HepG2 (cell line): ENCODE measurements at places on chromosomes 11 and 22. TPM values are rescaled to one million over a fixed set of nuclear protein-coding genes. Genes with fewer than 3 reads are reported as not detected.

The PTPN5 gene
- not detected in 2 replicates for total RNA-seq

The TMPRSS4 gene
- not detected in 2 replicates for total RNA-seq

The GRK3 gene
- total RNA-seq, result 16.7 and 23.6 TPM in 2 replicates

The PLAAT4 gene
- total RNA-seq, result 1.00 and 1.6 TPM in 2 replicates

The GDPD4 gene
- not detected in 2 replicates for total RNA-seq

The MPPED2 gene
- total RNA-seq, result not detected in 2 replicates

The PMM1 gene
- total RNA-seq, result 17.8 and 23.0 TPM in 2 replicates

The GVQW3 gene
- total RNA-seq, result 2.9 and 5.6 TPM in 2 replicates

The CNTN5 gene
- not detected in 2 replicates for total RNA-seq

The SYT8 gene
- 0.60 TPM in 1 of 2 replicates, not detected in the other for total RNA-seq

The SART1 gene
- total RNA-seq, result 18.1 and 22.5 TPM in 2 replicates

The BATF2 gene
- total RNA-seq, result 3.9 and 4.2 TPM in 2 replicates

The TTC36 gene
- 0.40 TPM in 1 of 2 replicates, not detected in the other for total RNA-seq

The NPTXR gene
- 2.5 and 2.6 TPM in 2 replicates for total RNA-seq

The RBX1 gene
- total RNA-seq, result 84.9 and 111 TPM in 2 replicates

The BMAL1 gene
- 4.8 and 5.0 TPM in 2 replicates for total RNA-seq

The GLB1L2 gene
- 0.27 and 0.69 TPM in 2 replicates for total RNA-seq

The MFRP gene
- total RNA-seq, result not detected in 2 replicates

The KDELR3 gene
- total RNA-seq, result 18.9 and 24.2 TPM in 2 replicates

The CD3D gene
- total RNA-seq, result 0.25 and 0.66 TPM in 2 replicates

The RHOD gene
- 0.27 and 0.29 TPM in 2 replicates for total RNA-seq

The NRXN2 gene
- total RNA-seq, result not detected in 2 replicates

The ROBO3 gene
- total RNA-seq, result 0.07 TPM in 1 of 2 replicates, not detected in the other

The GSTT2B gene
- 0.53 and 1.5 TPM in 2 replicates for total RNA-seq

The LRRN4CL gene
- 0.11 TPM in 1 of 2 replicates, not detected in the other for total RNA-seq

The BDNF gene
- 0.02 TPM in 1 of 2 replicates, not detected in the other for total RNA-seq

The OR52H1 gene
- total RNA-seq, result not detected in 2 replicates

The TUB gene
- 5.4 and 5.6 TPM in 2 replicates for total RNA-seq

The CRYBB3 gene
- total RNA-seq, result 0.18 TPM in 1 of 2 replicates, not detected in the other

The LRRC55 gene
- total RNA-seq, result not detected in 2 replicates

The MAFF gene
- 3.1 and 5.4 TPM in 2 replicates for total RNA-seq

The OR51A4 gene
- total RNA-seq, result not detected in 2 replicates

The CHRNA10 gene
- total RNA-seq, result 0.27 and 0.71 TPM in 2 replicates

The MRGPRE gene
- total RNA-seq, result not detected in 2 replicates

The CTSF gene
- total RNA-seq, result not detected in 2 replicates

The OR4D5 gene
- total RNA-seq, result not detected in 2 replicates

The RBM14 gene
- total RNA-seq, result 41.7 and 44.1 TPM in 2 replicates

The LIPT2 gene
- 3.0 and 5.6 TPM in 2 replicates for total RNA-seq

The C11orf42 gene
- total RNA-seq, result not detected in 2 replicates

The HEPHL1 gene
- total RNA-seq, result 0.04 and 0.07 TPM in 2 replicates

The BCR gene
- 33.6 and 35.4 TPM in 2 replicates for total RNA-seq

The TMA7B gene
- not detected in 2 replicates for total RNA-seq

The PNPLA5 gene
- total RNA-seq, result not detected in 2 replicates

The OR5B3 gene
- not detected in 2 replicates for total RNA-seq

The NLRX1 gene
- total RNA-seq, result 6.8 and 11.0 TPM in 2 replicates

The MMP3 gene
- 0.49 and 1.2 TPM in 2 replicates for total RNA-seq

The ZNHIT2 gene
- 5.7 and 6.5 TPM in 2 replicates for total RNA-seq

The MACROD1 gene
- total RNA-seq, result 34.5 and 39.6 TPM in 2 replicates

The MIOX gene
- 1.2 and 1.5 TPM in 2 replicates for total RNA-seq

The PGA3 gene
- total RNA-seq, result not detected in 2 replicates
